ENCODE measurements at places on chromosomes 1 and 21.

GRCh38 chr21:42956824-42957630 lies 17.3 kb upstream of the PKNOX1 start:
- DNase-seq: no peak

DNA sequence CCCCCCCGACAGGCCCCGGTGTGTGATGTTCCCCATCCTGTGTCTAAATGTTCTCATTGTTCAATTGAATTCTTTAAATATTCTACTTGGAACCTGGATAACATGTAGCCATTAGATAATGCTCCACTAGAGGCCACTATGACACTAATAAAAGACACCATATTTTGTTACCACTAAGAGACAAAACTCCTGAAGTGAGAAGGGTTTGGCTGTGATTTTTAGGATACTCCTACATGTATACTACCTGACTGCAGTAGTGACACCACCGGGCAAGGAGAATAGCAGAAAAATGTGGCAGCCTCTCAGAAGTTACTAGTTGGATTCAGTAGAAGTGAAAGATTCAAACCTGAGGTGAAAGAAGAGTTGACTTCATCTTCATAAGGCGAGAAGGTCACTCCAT lies 36.0 kb downstream of the F5 start:
- no peak for DNase-seq

GRCh38 chr1:90761156-90761555 lies 44.1 kb upstream of the BARHL2 start:
- no peak for DNase-seq

GRCh38 chr1:26942656-26943055 lies 17.6 kb downstream of the KDF1 start:
- DNase-seq: no peak

GRCh38 chr1:36223381-36223995 lies 755 bp upstream of the THRAP3 start:
- DNase-seq: no peak

DNA sequence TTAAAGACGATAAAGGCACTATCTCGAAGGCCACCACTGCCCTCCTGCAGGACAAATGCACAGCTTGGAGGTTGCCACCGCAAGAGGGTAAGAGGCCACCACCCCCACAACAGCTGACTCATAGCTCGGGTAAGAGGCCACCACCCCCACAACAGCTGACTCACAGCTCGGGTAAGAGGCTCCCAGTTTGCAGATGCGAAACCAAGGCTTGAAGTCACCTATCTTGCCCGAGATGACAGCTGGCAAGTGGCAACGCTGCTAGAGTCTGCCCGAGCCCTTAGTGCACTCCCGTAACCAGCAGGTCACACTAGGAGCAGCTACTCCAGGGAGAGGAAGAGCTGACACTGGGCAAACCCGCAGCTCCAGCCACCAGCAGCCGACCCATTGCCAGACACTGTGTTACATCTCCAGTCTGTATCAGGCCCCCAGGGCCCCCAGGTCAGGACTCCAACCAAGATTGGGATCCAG lies 17.1 kb upstream of the SPSB1 start:
- peak; percentile 85 for DNase-seq

- no peak for DNase-seq
Observed at GRCh38 chr1:65744731-65745130, 48.0 kb upstream of the PDE4B start.

DNA sequence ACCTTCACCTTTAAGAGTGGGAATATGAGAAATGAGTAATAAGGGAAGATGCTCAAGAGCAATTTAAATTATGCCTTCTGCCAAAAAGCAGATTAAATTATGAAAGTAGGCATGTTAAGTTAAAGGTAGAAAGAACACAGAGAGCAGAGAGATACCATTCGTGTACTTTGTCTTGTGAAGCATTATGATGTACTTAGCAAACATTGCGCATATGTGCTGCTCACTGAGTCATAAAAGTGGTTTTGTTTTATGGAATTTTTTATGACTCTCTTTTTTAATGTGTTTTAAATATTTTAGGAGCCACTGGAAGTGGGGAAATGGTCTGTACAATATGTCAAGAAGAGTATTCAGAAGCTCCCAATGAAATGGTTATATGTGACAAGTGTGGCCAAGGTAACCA lies 35.3 kb downstream of the MTF2 start:
- no peak for DNase-seq

DNA sequence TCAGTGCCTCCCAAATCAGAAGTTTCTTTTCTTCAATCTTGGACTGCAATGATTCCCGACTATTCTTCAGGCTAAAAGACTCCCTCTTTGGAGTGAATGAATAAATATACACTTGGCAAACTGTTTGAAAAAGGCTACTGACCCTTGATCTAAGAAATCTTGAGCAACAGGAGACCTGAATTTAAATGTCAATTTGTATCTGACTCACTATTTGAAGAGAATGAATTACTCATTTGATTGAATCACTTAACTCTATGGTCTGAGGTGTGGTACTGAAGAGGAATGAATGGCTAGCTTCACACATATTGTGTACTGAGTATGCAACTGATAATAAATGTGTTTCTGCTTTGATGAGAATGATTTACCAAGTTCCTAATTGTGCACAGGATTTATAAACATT lies 4.6 kb upstream of the SMG7 start:
- DNase-seq: no peak

DNA sequence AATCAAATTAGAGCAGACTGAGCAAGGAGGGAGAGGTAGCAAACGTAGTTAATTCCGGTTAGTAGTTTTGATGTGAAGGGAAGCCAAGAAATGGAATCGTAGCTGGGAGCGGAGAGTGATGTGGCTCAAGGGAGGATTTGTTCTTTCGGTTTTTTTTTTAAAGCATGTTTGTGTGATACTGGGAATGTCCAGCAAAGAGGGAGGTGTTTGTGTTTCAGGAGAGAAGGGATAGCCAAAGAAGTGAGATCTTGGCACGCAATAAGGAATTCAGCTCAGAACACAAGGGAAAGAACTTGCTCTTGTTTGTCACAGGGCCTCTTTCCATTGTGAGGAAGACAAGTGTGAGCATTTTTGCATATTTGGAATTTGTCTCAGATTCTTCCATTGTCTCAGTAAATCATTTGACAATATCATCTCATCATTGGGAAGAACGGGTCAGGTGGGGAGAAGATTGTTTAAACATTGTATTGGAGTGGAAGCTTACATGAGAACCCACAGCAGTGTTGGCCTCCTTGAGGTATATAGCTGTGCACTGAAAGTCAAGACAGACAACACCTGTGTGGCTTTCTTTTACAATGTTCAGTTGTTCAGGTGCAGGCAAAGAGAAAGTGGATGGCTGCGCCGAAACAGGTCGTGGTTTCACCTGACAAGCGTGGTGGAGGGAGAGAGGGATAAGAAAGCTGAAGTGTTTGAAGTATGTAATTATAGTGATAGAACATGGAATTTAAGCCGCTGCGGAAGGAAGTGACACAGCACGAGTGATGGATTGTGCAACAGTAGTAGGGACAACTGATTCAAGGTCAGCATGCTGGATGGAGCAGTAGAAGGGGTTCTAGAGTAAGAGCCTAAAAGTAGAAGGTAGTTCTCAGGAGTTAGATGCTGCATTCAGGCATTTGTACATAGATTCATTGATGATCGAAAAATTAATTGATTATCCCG lies 25.4 kb downstream of the FMN2 start:
- DNase-seq: no peak

DNA sequence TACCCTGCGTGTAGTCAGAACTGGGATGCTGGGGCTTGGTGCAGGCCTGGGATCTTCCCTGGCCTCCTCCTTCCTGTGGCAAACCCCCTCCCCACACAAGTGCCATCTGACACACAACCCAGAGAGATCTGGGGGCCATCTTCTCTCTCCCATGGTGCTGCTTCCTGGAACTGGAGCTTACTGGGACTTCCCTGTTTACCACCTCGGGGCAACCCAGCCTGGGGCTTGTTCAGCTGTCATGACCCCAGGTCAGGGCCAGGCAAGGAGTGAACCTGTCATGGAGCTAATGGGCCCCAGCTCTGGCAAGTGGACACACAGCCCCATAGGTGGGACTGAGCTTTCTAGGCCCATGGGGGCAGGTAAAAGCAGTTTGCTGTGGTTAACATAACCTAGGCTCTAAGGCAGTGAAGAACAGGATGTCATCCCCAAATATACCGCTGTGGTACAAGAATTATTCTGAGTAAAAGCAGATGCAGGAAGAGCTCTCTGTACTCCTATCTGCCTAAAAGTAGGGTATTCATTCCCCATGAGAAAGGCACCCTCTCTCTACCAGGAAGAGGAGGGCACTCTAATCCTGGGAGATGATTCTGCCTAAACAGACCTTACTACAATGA lies 2.4 kb downstream of the TRIM11 start:
- no peak for DNase-seq

- no peak for DNase-seq
Observed at GRCh38 chr1:210293171-210293607, 35.5 kb upstream of the HHAT start.

- no peak for DNase-seq
Observed at GRCh38 chr1:85421179-85421578, 43.8 kb downstream of the DDAH1 start.

DNA sequence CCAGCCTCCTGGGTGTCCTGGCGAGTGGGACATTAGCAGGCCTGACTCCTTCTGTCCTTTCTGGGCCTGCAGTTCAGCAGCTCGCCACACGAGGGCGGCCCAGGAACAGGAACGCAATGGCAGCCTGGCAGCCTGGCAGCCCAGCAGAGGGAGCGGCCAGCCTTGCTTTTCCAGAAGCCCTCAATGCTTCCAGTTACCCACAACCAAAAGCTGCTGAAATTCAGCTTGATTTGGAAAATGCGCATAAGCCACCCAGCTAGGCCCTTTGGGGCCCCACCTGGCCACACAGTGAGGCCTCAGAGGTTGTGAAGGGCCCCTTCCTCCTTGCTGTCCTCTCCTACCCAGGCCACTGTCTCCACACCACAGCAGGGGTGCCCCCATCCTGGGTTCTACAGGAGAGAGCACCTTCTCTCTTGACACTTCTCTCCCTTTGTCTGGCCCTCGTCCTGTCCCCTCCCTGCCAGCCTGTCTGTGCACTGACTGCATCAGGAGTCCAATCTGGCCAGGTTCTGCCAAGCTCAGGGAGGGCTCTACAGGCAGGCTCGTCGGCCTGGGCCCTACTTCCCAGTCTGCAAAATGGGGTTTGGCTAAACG lies 103.4 kb upstream of the VAMP3 start:
- peak; percentile 86 for DNase-seq

DNA sequence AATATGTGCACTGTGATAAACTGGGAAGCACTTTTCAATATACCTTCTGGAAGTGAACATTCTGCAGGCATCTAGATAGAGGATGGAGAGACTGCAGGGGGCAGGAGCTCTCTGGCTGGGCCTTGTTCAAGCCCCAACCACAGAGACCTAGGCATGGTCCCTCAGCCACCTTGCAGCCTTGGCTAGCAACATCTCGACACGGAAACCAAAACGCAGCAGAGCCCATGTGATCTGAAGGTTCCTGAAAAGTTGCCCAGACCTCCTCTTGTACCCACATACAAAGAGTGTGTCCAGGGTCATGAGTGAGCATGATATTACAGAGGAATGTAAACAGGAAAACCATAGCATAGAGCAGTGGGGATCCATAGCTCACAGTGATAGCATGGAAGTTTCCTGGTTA lies 33.1 kb upstream of the SAMD11 start:
- no peak for DNase-seq

- DNase-seq: no peak
Observed at GRCh38 chr1:192045131-192045530, 113.1 kb upstream of the RGS18 start.

- no peak for DNase-seq
Observed at GRCh38 chr1:222241410-222241809, 306.5 kb downstream of the HHIPL2 start.

- DNase-seq: no peak
Observed at GRCh38 chr1:17156108-17156507, 36.9 kb upstream of the PADI2 start.

GRCh38 chr1:91173346-91173890 lies 151.6 kb upstream of the ZNF644 start:
- DNase-seq: no peak

GRCh38 chr1:27391511-27392095 lies 819 bp upstream of the GPR3 start:
- peak; percentile 45 for DNase-seq

GRCh38 chr21:17045214-17045853 lies 467.5 kb upstream of the CXADR start:
- DNase-seq: no peak

DNA sequence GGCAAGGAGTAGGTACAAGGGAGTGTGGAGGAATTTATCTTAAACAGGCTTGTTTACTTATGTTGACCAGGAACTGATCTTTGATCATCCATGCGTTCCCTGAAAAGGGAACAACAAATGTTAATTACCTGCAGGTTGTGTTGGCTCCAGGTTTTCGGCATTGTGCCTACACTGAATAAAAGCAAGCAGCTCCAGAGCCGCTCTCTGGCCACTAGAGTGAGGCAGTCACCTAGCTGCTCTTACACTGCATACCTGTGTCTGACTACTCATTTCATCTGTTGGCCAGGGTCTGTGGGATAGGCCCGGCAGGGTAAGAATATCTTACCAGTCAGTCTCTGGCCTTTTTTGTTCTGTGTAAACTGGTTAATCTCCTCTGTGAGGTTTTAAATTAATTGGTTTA lies 183.6 kb downstream of the HFM1 start:
- DNase-seq: no peak

- DNase-seq: no peak
Observed at GRCh38 chr1:54336116-54336515, 70.1 kb downstream of the SSBP3 start.

GRCh38 chr1:96370757-96371156 lies 350.8 kb upstream of the PTBP2 start:
- no peak for DNase-seq

- DNase-seq: no peak
Observed at GRCh38 chr21:37907076-37907475, 9.2 kb downstream of the KCNJ6 start.

- DNase-seq: no peak
Observed at GRCh38 chr1:172708452-172708851, 49.5 kb downstream of the FASLG start.

- no peak for DNase-seq
Observed at GRCh38 chr1:48062353-48062752, 65.2 kb upstream of the TRABD2B start.

DNA sequence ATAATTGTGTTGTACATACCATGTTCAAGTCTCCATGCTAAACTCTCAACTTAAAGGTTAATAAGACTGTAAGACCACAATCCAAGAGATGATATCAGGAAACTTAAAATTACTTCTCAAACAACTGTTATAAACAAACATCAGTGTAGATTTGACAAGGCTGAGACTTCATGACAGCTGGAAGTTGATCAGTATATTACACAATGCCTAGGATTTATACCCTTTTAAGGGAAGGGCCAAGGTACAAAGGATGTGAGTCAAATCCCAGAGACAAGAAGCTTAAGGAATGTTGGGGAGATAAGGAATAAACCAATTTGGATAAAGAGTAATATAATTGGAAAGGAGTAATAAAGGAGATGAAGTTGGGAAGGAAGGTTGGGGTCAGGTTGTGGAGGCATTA lies 98.8 kb downstream of the LBR start:
- DNase-seq: no peak

GRCh38 chr1:45411510-45411899 lies 71.3 kb upstream of the MUTYH start:
- no peak for DNase-seq

GRCh38 chr1:114671011-114671938 lies 1.4 kb upstream of the DENND2C start:
- no peak for DNase-seq

GRCh38 chr1:230824919-230825721 lies 43.2 kb downstream of the C1orf198 start:
- DNase-seq: no peak

GRCh38 chr1:86750076-86750475 lies 45.7 kb downstream of the SH3GLB1 start:
- no peak for DNase-seq

- DNase-seq: no peak
Observed at GRCh38 chr1:214004014-214004413, 16.2 kb downstream of the PROX1 start.

Measured in caudate nucleus (tissue), 63 donors.